ENCODE measurements at places on chromosomes 7 and 10.

- DNase-seq, result no peak
Observed at GRCh38 chr10:114556236-114557122, 101.6 kb downstream of the ABLIM1 start.

- DNase-seq, result no peak
Observed at GRCh38 chr7:128407751-128408708, 1.8 kb downstream of the IMPDH1 start.

GRCh38 chr10:79445977-79446757, 743 bp upstream of the ZCCHC24 start:
- DNase-seq, result no peak

- DNase-seq, result no peak
Observed at GRCh38 chr7:96179341-96179740, 142.6 kb downstream of the SLC25A13 start.

DNA sequence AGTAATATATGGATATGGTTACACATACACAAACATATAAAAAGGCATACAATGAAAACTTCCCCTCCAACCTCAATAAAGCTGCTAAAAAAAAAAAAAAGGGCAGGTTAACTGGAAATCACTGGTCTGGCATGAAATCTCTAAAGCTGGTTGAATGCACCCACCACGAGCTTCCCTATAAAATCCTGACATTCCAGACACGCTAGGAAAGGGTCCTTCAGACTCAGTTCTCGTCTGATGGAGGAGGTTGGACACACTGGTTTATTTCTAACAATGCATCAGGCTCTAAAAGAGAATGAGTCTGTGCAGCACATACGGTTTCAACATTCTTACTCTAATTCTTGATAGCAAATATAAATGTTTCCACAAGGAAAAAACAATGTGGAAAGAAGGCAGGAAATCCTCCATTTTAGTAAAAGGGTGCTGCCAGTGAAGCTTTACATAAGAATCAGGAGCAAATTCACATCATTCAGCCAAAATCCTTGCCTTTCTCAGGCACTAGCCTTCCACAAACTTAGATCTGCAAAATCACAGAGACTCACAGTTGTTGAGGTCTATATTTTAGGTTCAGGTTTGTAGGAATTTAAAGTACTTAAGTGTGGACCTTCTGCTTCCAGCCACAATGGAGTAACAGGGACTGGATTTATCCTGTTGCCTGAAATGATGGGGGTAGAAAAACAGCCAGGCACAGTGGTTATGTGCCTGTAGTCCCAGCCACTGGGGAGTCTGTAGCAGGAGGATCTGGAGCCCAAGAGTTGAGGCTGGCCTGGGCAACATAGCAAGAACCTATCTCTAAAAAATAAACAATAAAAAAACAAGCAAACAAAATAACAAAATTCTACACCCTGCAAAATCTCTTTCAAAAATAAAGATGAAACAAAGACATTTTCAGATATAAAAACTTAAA, 73.5 kb downstream of the CYTH3 start:
- DNase-seq, result no peak

- DNase-seq, result no peak
Observed at GRCh38 chr7:81143856-81144255, 225.0 kb upstream of the SEMA3C start.

DNA sequence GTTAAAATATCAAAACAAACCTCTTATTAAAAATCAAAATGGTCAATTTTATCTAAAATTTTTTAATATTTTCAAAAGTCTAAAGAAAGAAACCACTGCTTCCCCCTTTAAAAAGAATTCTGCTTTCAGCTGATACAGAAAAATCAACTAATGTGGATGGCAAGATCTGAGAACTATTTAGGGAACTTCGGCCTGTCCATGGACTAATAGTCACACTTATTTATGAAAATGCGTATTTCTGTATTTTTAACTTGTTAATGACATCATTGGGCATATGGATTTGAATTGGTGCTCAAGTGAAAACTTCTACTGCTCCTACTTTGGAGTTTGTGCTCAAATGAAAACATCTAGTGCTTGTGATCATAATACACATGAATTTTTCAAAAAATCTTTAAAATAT, 31.9 kb downstream of the RNLS start:
- DNase-seq, result no peak

DNA sequence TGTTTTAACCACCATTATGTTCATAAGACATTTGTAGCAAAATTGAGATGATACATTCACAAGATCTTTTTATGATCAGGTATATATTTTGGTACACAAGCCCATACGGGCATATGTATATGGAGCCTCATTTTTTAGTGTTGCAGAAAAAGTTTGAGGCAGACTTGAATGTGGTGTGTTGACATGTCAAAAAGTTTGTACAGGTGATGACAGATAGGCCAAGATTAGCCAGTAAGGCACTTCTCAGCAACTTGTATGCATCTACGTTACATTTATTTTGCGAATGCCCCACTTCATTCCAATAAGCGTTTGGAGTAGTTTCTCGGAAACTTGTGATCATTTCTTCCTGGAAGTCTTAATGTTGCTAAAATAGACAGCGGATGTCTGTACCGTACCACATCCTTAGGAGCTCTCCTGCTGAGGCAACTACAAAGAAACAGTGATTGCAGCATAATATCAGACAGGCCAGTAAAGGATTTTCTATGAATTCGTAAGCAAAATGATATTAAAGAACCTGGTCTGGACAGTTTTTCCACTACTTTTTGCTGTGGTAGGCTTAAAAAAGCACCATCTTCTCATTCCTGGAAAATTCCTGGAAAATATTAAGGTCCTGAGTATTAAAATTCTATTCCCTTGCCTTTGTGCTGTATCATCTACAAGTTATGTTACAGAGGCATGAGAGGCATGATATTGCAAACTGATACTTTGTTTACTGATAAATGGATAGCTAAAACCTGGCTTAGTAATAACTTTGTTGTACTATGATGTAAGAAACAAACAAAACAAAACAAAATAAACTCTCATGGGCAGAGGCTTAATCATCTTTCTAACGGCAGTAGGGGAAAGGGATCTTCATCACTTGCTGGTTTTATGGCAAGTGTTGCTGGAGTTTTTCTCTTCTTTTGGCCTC, 153.6 kb downstream of the HDAC9 start:
- no peak for DNase-seq

GRCh38 chr7:91276909-91277308, 12.7 kb downstream of the FZD1 start:
- DNase-seq, result no peak

GRCh38 chr7:17546189-17546588, 247.7 kb downstream of the AHR start:
- DNase-seq, result no peak

GRCh38 chr10:6300106-6300783, 97.5 kb downstream of the PFKFB3 start:
- DNase-seq, result no peak
